ENCODE measurements at places on chromosomes 3 and 15.

DNA sequence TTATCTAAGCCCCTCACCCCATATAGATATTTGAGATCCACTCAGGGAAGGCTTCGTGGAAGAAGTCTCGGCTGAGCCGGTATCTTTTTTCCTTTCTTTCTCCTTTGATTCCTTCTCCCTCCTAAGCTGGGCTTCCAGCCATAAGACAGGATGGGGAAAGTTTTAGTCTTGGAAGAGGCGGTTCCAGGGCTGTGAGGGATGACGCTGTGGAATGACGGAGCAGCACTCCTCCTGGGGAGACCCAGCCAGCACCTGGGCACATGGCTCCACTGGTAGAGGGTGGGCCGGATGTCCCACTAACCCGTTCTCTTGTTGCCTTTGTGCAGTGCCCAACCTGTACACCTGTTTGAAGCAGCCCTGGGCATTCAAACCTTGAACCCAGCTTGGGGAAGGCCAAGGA, 43.2 kb upstream of the FAM107A start:
- no peak for DNase-seq

- DNase-seq: no peak
Measured at GRCh38 chr3:125462722-125463299, 57.2 kb downstream of the SNX4 start.

GRCh38 chr15:37135225-37135624, 34.9 kb upstream of the MEIS2 start:
- no peak for DNase-seq

- DNase-seq: no peak
Measured at GRCh38 chr15:85563328-85563727, 182.9 kb downstream of the AKAP13 start.

- DNase-seq: no peak
Measured at GRCh38 chr3:177827511-177828207, 630.4 kb upstream of the TBL1XR1 start.
